ENCODE measurements at places on chromosomes 13 and 19. TPM values are rescaled to one million over a fixed set of nuclear protein-coding genes. Genes with fewer than 3 reads are reported as not detected.

GRCh38 chr13:21625366-21625765 lies 21.4 kb upstream of the MICU2 start:
- no peak overlapping the region for H3K4me3 ChIP-seq
- no peaks in the 10 kb centered on the region for H3K4me1 ChIP-seq
- peaks cover 15% of the 10 kb centered on the region for H3K27me3 ChIP-seq
- H3K36me3 ChIP-seq = no peaks in the 10 kb centered on the region

Gene HPN
- total RNA-seq = 0.16 TPM

Gene IFI30
- total RNA-seq = 15.3 TPM

DNA sequence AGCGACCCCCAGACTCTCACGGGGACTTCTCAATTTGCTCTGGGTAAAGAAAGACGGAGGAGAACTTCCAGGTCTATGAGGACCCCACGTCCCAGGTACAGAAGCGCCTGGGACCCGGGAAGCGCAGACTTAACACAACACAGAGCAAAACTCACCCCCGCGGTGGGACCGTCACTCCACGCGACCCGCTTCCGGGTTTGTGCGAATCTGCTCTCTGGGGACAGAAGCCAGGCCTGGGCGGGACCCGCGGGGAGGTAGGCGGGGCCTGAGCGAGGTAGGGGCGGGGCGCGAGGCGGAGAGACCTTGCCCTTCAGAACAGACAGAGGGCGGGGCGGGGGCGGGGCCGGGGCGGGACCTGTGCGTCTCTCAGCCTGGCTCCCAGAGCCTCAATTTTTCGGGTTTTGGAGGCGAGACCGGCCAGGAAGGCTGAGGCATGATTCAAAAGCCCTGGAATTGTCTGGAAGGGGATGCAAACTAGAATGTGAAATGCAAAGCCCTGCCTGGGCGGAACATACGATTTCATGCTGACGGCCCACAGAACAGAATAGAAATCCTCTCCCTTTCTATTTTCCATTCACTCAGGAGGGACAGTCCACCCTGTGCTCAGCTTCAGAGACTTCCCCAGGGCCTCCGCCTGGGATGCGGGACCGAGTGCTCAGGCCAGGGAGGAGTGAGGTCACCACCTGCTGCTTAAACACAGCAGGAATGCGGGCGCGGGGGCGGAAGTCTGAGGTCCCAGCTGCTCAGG lies 19.3 kb upstream of the ZNF888 start:
- peaks cover 32% of the 10 kb centered on the region for H3K4me1 ChIP-seq
- peak overlapping the region; percentile 95 for H3K27ac ChIP-seq
- peaks cover 14% of the 10 kb centered on the region for H3K36me3 ChIP-seq
- no peaks in the 10 kb centered on the region for H3K27me3 ChIP-seq
- peak overlapping the region; percentile 94 for H3K4me3 ChIP-seq

DNA sequence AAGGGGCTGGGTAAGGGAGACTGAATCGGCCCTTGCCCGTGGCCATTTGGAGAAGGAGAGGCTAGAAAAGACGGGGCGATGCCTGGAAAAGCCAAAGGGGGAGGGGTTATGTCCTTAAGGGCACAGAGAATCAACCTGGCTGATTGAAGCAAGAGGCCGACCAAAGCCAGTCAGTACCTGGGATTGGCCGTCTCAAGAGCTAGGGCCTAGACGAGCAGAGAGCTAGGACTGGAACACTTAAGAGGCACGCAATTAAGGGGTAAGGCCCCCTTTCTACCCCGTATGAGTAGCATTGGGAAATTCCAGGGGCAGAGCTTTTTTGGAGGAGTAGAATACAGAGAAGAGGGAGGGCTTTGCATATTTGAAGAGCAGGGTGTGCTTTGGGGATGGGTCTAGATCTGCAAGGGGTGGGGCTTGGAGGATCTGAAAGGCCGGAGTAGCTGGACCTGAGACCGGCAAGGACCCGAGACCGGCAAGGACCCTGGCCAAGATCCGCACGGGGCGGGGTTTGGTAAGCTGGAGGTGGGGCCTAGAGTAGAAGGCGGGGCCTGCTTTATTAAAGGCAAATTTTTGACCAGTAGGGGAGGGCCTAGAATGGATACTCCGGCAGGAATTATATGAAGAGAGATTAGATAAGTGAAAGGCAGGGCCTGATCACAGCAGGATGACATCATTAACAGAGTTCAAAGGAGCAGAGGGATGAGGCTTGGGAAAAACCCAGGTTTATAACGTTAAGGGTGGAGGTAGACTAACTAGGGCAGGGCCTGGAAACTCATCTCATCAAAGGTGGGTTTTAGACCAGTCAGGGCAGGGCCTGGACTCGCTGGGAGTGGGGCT lies 10.7 kb upstream of the CACNG6 start:
- H3K4me1 ChIP-seq = peaks cover 30% of the 10 kb centered on the region
- DNase-seq = no peak
- no peak overlapping the region for H3K27ac ChIP-seq
- H3K4me3 ChIP-seq = peak overlapping the region; percentile 82

Gene ZNF154
- 60.5 TPM for total RNA-seq

- H3K27me3 ChIP-seq = no peaks in the 10 kb centered on the region
- no peak overlapping the region for H3K27ac ChIP-seq
- H3K4me3 ChIP-seq = no peak overlapping the region
- peaks cover 11% of the 10 kb centered on the region for H3K4me1 ChIP-seq
Measured at GRCh38 chr19:23996549-23996948, 81.9 kb downstream of the ZNF726 start.

GRCh38 chr19:39247701-39248664 lies 673 bp downstream of the IFNL4 start:
- H3K27ac ChIP-seq = no peak overlapping the region
- peaks cover 10% of the 10 kb centered on the region for H3K27me3 ChIP-seq
- peaks cover 5% of the 10 kb centered on the region for H3K4me1 ChIP-seq
- H3K36me3 ChIP-seq = no peaks in the 10 kb centered on the region
- no peak for DNase-seq

- H3K4me1 ChIP-seq = peaks cover 24% of the 10 kb centered on the region
- peak overlapping the region; percentile 88 for H3K27ac ChIP-seq
- DNase-seq = no peak
- no peaks in the 10 kb centered on the region for H3K27me3 ChIP-seq
- peak overlapping the region; percentile 83 for H3K4me3 ChIP-seq
Measured at GRCh38 chr19:38395381-38396114, 7.1 kb downstream of the SPRED3 start.

Gene ADGRE3
- total RNA-seq = not detected

DNA sequence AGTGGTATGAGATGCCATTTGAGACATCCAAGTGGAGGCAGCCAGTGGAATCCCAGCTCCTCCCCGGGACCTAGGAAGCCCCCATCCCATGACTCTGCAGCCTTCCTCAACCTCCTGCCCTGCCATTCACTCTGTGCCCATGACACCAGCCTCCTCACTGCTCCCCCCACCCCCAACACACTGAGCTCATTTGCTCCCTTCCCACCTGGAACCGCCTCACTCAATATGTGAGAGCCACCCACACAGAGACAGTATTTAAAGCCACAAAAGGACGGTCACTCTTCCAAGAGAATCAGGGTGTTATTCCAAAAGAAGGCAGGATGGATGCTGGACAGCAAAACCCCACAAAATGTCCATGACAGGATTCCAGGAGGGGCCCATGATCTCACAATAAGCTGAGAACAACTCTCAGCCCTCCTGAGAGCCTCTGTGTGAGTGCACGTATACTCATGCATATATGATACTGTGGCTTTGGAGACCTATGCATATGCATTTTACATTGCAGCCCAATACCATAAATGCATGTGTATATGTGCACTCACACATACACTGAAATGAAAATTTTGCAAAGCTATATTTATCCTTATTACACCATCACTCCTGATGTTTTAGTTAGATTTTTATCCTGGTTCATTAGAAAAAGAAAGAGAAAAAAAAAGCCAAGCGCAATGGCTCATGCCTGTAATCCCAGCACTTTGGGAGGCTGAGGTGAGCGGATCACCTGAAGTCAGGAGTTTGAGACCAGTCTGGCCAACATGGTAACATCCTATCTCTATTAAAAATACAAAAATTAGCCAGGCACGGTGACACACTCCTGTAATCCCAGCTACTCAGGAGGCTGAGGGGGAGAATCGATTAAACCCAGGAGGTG lies 10.8 kb upstream of the RANBP3 start:
- no peaks in the 10 kb centered on the region for H3K27me3 ChIP-seq
- peak overlapping the region; percentile 61 for H3K4me3 ChIP-seq
- DNase-seq = no peak
- peaks cover 16% of the 10 kb centered on the region for H3K4me1 ChIP-seq
- H3K27ac ChIP-seq = no peak overlapping the region
- H3K36me3 ChIP-seq = no peaks in the 10 kb centered on the region
